ENCODE measurements at places on chromosomes 2 and 18.

- DNase-seq, result peak; percentile 67
Observed at GRCh38 chr2:162126111-162126519, 25.9 kb downstream of the GCG start.

GRCh38 chr2:190535121-190535439 lies 558 bp upstream of the NEMP2 start:
- DNase-seq, result no peak

GRCh38 chr2:44464437-44464836 lies 102.7 kb downstream of the CAMKMT start:
- DNase-seq, result no peak

GRCh38 chr2:126828051-126828450 lies 70.6 kb upstream of the TEX51 start:
- no peak for DNase-seq

DNA sequence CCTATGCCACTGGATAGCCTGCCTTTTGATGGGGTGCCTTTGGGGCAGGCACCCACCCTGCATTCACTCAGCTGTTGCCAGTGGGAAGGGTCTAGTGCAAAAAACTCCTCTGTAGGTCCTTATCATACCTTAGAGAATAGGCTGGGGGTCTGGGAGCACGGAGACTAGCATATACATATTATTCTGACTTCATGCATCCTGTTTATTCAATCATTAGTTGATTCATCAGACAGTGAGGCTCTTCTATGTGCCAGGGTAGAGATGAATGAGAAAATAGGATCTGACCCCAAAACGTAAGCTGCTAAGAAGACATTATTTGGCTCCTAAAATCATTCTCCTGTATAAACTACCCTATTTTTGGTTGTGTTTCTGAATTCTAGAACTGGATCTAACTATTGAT lies 153.3 kb downstream of the TPGS2 start:
- DNase-seq, result no peak

- DNase-seq, result no peak
Observed at GRCh38 chr2:233361297-233361696, 7.0 kb downstream of the DGKD start.

GRCh38 chr2:230878599-230879188 lies 14.0 kb downstream of the ITM2C start:
- DNase-seq, result no peak

DNA sequence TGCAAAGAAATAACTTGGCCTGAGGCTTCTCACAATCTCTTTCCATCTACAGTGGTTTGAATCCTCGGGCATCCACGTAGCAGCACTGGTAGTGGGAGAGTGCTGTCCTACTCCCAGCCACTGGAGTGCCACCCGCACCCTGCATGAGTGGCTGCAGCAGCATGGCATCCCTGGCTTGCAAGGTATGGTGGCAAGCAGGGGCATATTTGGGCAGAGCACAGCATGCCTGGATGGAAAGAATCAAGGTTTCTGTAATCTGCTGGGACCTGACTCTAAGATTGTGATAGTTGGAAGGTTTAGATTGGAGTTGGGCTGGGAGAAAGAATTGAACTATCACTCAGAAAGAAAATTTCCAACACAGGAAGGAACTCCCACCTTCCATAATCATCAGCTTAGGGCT lies 4.0 kb downstream of the CAD start:
- DNase-seq, result no peak
